Activated CD4-positive, alpha-beta T cell treated with anti-CD3 and anti-CD28 coated beads for 24 hours (primary cell): ENCODE measurements at places on chromosomes 11 and 22.

DNA sequence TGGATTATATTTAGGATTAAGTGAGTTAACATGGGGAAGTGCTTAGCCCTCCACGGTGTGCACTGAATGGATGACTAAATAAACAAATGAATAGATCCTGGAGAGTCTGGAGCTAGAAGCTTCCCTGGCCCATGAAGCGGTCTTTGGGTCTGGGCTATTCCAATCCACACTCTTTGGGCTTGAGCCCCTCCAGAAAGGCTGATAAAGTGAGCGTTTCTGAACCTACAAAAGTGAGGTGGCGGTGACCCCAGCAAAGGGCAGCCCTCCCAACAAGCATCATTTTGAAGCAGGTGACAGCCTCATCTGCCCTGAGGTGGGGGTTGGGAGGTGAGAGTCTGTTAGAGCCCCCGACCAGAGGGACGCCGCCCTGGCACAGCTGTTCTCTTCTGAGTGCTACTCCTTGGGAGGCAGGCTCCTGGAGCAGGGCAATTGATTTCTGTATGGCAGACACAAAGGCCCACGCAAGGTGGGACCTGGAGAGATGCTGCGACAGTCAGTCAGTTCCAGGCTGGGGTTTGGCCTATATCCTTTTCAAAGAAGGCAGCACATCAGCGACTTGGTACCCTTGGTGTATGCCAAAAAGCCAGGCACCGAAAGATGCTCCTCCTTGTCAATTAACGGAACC is 157.8 kb downstream of the CACNA1I start:
- no peak for DNase-seq

DNA sequence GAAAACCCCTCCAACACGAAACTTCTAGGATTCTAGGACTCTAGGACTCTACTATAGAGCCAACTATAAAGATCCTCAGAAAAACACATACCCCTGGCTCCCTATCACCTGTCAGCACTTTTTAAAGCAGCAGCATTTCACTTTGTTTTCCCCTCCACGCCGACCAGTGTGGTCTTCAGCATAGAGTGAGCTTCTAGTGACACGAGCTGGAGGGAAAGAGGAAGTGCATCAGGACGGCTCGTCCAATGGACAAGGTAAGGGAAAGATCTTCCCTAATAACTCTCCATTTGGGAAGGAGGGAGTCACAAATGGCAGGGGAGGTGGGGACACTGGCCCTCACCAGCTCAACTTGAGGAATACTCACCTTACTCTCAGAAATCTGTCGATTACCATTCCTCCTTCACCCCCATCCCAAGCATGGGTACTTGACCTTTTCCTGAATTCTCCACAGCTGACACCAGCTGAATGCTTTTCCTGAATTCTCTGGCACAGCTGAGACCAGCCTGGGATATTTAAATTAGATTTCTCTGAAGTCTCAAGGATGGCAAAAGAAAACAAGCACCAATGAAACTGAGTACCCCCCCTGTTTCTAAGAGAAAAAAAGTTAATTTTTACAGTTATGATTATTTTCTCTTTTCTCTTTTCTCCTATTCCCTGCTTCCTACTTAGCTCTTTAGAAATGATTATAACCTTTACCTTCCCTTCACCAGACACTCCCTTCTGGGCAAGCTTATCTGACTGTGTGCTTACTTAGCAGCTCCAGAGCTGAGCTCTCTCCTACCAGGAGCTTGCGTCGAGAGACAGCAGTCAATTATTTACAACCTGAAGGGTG is 33.3 kb upstream of the NNMT start:
- no peak for DNase-seq

- DNase-seq = no peak
Observed at GRCh38 chr11:105609341-105609781, 512 bp upstream of the GRIA4 start.

DNA sequence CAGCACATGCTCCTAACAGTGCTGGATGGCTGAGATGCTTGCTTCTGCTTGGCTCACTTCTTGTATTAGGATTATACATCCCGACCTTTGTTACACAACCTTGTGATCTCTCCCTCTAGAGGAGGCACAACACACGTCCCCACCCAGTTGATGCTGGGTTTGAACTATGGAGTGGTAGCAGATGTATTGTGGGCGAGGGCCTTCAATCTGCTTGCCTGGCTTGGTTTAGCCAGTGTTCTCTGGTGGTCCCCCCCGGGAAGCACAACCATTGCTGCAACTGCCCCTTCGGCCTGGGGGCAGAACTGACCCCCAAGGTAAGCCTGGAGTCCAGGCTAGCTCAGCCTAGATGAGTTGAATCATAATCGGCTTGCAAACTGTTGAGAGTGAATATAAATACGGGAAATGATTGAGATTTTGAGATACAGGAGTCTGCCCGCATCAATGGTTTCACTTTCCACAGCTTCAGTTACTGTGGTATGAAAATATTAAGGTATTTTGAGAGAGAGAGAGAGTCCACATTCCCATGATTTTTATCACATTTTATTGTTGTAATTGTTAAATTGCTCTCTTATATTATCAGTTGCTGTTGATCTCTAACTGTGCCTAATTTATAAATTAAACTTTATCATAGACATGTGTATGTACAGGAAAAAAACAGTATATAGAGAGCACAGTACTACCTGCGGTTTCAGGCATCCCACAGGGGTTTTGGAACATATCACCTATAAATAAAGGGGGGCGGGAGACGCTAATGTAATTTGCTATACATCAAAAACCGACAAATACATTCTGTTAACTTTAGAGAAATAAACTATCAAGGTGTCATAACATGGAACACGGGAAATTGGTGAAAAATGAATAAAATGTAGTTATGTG is 482.0 kb upstream of the B3GAT1 start:
- no peak for DNase-seq

GRCh38 chr11:75814677-75815344 is at the start of gene UVRAG:
TSS of gene UVRAG (plus strand) at chr11:75815210. CDS start at chr11:75815408, 198 bp downstream.
- peak; percentile 96 for DNase-seq

DNA sequence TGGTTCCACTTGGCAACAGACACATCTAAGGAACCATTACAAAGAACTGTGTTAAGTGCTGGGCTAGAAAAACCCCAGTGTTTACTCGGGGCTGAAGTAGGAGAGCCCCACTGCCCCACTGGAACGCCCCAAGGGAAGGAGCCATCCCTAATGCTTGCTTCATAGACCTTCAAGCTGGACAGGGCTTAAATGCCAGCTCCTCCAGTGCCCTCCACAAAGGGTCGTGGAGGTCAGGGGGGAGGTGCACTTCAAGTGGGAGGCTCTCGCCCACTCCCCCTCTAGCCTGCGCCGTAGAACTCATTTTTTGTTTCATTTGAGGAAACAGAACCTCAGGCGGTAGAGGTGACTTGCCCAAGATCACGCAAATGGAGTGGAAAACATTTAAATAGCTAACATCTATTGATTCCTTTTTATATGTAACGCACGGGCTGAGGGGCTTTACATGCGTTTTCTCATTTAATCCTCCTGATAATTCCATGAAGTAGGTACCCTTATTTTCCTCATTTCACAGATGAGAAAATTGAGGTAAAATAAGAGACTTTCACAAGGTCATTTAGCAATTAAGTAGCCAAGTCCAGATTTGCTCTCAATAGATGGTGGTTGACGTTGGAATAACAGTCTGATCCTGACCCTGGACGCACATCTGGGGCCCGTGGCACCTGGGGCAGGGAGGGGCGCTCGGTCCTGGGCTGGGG is 545 bp upstream of the ZDHHC13 start:
- DNase-seq = no peak

- no peak for DNase-seq
Observed at GRCh38 chr11:31740131-31740530, 71.0 kb downstream of the PAX6 start.

GRCh38 chr11:24375351-24375750 is 121.5 kb upstream of the LUZP2 start:
- no peak for DNase-seq

DNA sequence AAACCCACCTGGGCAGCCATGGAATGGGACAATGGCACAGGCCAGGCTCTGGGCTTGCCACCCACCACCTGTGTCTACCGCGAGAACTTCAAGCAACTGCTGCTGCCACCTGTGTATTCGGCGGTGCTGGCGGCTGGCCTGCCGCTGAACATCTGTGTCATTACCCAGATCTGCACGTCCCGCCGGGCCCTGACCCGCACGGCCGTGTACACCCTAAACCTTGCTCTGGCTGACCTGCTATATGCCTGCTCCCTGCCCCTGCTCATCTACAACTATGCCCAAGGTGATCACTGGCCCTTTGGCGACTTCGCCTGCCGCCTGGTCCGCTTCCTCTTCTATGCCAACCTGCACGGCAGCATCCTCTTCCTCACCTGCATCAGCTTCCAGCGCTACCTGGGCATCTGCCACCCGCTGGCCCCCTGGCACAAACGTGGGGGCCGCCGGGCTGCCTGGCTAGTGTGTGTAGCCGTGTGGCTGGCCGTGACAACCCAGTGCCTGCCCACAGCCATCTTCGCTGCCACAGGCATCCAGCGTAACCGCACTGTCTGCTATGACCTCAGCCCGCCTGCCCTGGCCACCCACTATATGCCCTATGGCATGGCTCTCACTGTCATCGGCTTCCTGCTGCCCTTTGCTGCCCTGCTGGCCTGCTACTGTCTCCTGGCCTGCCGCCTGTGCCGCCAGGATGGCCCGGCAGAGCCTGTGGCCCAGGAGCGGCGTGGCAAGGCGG is 11.4 kb upstream of the ARHGEF17 start:
- no peak for DNase-seq

DNA sequence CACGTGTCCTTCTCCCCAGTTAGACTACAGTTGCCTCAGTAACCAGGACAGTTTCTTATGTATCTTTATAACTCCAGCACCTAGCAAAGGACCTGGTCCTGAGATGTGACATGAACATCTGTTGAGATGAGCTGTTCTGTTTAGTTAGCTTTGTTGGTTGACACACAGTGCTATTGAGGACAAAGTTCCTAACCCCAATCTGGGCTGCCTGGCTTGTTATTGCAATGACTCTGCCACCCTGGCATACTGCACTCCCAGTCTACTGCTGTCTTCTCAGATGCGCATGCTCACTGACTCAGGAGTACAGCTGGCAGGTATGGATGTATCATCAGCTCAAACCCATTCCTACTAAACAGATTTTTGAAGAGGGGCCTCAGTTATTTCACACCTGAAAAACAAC is 7.4 kb downstream of the DESI1 start:
- DNase-seq = no peak

- DNase-seq = no peak
Observed at GRCh38 chr11:86675017-86675416, 2.6 kb upstream of the ME3 start.
